Body of pancreas (tissue), 4 donors: ENCODE measurements at places on chromosomes 4 and X.

GRCh38 chrX:139532834-139533233 is 2.3 kb downstream of the F9 start:
- no peak for DNase-seq

DNA sequence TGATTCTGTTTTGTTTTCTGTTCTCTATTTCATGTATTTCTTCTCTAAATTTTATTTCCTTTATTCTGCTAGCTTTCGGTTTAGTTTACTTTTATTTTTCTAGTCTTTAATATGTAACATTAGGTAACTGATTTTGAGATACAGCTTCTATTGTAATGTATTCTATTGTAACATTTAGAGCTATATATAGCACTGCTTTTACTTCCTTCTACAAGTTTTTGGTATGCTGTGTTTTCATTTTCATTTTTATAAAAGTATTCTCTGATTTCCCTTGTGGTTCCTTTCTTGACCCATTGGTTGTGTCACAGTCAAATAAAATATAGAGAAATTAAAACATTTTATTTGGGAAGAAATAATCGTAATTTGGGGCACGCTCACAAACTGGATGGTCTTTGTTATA is 13.9 kb upstream of the CT47A1 start:
- DNase-seq = no peak

- DNase-seq = no peak
These were observed 131.4 kb downstream of the PTTG2 start for GRCh38 chr4:38091636-38092035.

- DNase-seq = peak; percentile 67
These were observed 5.8 kb downstream of the LAS1L start for GRCh38 chrX:65528705-65529340.

DNA sequence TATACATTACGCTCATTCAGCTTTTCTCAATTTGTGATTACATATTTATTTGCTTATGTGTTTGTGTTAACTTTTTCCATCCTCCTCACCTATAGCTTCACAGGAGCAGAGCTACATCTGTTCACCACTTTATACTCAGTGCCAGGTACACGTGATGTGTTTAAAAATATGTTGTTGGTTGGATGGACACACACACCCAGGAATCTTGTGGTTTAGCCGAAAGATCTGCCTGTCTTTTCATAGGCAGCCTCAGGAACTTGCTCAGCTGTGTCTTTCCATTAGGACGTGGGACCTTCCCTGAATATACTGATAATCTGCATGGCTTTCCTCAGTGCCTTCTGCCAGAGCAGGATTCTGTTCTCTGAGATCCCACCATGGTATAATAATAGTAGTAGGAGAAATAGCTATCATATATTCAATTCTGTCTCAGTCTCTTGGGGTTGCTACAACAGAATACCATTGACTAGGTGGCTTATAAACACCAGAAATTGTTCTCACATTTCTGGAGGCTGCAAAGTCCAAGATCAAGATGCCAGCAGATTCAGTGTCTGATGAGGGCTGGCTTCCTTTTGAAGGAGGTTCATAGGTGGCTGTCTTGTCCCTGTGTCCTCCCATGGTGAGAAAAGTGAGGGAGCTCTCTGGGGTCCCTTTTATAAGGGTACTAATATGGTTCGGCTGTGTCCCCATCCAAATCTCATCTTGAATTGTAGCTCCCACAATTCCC is 50.0 kb upstream of the SOD3 start:
- no peak for DNase-seq

DNA sequence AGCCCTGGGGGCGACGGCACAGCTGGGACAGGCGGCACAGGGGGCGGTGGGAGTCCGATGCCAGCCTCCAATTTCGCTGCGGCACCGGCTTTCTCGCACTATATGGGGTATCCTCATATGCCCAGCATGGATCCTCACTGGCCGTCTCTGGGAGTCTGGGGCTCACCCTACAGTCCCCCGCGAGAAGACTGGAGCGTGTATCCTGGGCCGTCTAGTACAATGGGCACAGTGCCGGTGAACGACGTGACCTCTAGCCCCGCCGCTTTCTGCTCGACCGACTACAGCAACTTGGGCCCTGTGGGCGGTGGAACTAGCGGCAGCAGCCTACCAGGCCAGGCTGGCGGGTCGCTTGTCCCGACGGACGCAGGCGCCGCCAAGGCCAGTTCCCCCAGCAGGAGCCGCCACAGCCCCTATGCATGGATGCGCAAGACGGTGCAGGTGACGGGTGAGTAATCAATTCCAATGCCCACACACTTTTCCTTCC is 500 bp downstream of the CDX4 start:
- DNase-seq = no peak

DNA sequence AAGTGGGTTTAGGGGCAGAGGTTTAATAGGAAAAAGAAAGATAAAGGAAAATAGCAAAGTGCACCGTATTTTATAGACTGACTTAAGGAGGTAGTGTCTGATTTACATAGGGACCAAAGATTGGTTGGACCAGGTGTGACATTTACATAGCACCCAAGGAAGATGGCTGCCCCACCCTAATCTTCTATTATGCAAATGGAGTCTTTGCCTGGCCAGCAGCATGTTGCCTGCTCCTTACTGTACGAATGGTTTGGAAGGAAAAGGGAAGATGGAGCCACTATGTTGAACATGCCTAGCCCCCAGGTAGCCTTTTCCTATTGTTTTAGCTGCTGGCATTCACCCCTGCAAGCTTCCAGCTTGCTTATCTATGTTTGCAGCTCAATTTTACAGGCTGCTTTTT is 146.2 kb upstream of the PDE5A start:
- no peak for DNase-seq

- DNase-seq = no peak
These were observed 26.6 kb upstream of the PPP1R2C start for GRCh38 chrX:42804524-42804923.
